ENCODE measurements at places on chromosomes 5 and 9.
A peak's percentile ranks its signal among the peaks of the same experiment; 100 is the strongest.

GRCh38 chr9:105346273-105346672 lies 101.6 kb upstream of the FSD1L start:
- DNase-seq: no peak

DNA sequence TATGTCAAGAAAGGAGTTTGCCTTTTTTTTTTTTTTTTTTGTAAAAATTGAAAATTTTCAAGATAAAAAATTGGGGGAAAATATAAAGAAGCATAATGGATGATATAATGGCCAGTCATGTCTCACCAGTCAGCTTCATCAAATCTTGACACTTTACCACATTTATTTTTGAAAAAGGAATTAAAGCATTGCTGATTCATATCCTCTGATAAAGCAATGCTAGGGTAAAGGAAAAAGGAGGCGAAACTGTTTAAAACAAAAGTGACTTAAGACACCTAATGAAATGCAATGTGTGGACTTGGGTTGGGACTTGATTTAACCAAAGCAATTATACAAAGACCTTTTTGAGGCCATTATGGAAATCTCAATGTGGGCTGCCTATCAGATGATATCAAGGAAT lies 208.5 kb downstream of the ARHGAP26 start:
- DNase-seq: no peak

DNA sequence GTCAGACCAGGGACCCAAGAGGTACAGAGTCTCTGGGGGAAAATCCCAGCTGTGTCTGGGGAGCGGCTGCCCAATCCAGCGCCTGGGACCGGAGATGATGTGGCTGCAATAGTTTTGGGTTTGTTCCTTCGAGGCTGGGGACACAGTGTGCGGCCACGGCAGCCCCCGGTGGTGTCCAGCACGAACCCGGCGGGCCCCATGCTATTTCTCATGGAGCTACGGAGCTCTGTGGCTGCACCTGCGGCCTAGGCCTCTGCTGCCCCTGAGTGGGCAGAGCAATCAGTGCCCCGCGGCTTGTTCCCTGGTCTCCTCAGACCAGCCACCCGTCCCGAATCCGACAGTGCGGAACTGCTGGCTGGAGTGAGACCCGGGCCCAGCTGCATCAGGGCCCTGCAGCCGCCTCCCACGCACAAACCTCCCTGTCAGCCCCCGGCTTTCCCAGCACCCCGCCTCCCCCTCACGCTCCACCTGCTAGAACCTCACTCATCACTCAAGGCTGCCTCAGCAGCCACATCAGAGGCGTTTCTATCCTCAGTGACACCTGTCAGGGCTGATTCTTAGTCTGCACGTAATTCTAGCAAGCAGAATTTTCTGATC lies 29.0 kb downstream of the SARDH start:
- no peak for DNase-seq

GRCh38 chr9:16417749-16418148 lies 452.7 kb downstream of the BNC2 start:
- DNase-seq: peak; percentile 87

GRCh38 chr5:2302169-2302568 lies 419.4 kb upstream of the IRX4 start:
- no peak for DNase-seq

DNA sequence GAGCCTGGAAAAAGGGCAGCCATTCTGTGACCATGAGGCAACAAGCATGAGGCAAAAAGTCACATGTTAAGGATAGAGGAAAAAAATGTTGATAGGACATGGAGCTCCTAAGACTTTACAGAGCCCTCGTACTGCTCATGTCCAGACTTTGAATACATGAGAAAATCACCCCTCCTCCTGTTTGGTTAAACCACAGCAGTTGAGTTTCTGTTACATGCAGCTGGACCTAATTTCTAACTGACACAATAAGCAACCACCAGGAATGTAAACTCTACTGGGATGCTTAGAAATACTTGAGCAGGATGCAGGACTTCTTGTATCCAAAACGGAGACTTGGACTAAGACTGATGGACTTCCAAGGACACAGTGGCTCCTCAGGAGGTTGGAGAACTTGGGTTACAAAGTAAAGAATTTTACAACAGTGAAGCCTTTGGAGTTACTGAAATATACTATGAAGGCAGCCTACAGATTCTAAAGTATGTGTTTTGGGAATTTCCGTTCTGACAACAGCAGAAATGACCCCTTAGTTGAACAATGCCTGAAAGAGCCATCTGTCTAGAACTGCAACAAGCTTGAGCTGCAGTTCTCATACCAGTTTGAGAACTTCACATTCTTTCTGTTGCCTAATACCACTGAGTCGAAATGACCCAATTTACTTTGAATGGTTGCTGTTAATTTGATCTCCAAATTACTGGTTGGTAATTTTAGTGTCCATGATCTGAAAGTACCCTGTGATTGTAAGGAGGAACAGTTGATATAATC lies 268.9 kb downstream of the PIK3R1 start:
- peak; percentile 37 for DNase-seq

DNA sequence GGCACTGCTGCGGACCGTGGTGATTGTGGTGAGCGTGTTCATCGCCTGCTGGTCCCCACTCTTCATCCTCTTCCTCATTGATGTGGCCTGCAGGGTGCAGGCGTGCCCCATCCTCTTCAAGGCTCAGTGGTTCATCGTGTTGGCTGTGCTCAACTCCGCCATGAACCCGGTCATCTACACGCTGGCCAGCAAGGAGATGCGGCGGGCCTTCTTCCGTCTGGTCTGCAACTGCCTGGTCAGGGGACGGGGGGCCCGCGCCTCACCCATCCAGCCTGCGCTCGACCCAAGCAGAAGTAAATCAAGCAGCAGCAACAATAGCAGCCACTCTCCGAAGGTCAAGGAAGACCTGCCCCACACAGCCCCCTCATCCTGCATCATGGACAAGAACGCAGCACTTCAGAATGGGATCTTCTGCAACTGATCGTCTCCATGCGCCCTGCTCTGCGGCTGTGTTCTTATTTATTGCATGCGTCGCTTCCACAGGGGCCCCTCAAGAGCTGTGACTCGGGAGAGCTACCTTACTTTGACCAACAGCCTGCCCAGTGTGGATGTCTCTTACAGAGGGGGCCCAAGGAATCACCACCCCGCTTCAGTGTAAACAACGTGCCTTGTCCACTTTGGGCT lies 10.8 kb downstream of the S1PR3 start:
- DNase-seq: no peak

- no peak for DNase-seq
Observed at GRCh38 chr9:110573305-110573704, 6.2 kb downstream of the SVEP1 start.

DNA sequence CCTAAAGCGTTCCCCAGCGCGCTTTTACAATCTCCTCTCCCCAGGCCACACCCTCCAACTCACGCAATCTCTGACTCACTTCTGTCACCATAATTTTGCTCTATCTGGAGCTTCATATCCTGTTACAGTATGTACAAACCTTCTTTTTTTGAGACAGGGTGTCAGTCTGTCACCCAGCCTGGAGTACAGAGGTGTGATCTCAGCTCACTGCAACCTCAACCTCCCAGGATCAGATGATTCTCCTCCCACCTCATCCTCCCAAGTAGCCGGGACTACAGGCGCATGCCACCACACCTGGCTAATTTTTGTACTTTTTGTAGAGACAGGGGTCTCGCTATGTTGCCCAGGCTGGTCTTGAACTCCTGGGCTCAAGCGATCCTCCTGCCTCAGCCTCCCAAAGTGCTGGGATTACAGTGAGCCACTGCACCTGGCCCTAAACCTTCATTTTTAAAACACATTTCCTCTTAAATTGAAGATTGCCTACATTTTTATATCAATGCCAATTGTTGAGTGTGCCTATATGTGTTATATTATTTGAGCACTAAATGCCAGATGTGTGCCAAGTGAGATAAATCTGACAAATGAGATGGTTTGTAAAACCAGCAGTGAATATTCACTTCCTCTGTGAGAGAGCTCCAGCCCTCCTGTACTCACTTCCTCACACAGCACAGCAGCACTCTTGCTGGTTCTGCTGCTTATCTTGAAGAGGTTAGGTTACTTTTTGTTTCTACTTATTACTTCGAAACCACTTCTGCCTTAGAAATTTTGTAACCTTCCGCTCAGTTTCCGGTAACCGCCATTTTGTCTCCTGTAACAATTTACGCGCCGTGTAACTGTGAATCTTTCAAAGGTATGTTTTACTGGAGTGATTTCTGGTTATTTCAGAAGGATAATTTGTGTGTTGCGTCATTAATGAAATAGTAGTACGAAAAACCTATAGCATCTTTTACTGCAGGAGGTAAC lies 57.9 kb downstream of the DOCK8 start:
- DNase-seq: no peak

GRCh38 chr5:1963358-1963757 lies 80.6 kb upstream of the IRX4 start:
- no peak for DNase-seq

- peak; percentile 82 for DNase-seq
Observed at GRCh38 chr9:80651044-80651443, 1038.3 kb downstream of the TLE1 start.

DNA sequence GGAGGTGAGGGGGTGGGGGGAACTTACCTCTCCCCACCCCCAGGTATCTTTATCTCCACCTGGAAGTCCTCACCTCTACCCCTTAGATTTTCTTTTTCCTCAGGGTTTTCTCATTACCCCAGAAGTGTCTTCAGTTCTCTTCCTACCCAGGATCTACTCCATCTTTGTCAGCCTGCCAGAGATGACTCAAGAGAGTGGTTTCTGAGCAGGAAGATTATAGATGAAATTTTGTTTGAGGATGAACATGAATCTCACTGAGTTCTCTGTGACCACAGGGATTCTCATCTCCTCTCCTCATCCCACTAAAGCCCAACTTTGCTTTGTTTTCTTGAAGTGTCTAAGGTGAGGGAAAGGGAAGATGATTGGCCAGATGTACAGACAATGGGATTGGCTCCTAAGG lies 5.2 kb upstream of the HINT2 start:
- peak; percentile 56 for DNase-seq

DNA sequence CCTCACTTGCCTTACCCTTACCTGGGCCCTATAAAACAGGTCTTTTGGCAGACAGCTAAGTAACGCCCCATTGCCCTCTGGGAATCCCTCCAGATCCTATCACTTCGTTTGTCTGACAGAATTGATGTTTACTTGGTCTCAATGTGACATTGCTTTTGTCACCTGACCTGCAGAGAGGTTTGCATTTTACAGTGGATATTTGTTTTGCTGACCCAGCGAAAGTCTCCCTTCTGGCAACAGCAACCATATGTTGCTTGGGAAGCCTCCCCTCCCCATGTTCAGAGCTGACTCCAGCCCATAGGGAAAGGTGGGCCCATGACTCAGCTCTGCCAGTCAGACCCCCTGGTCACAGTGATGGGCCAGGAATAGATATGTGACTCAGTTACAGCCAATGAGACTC lies 54.0 kb upstream of the LARP1 start:
- no peak for DNase-seq

DNA sequence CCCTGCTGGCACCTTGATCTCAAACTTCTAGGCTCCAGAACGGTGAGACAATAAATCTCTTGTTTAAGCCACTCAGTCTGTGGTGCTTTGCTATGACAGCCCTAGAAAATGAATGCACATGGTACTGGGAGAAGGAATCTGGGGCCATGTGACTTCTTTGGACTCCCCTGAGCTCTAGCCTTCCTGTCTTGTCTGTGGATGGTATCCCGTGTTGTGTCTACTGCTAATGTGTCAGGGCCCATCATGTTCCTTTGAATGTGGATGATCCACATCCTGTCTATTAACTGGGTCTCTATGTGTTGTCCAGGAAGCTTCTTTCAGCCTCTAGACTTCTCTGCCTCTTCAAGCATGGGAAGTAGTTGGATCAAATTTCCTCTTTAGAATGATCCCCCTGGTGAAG lies 25.1 kb downstream of the IL7R start:
- DNase-seq: no peak

DNA sequence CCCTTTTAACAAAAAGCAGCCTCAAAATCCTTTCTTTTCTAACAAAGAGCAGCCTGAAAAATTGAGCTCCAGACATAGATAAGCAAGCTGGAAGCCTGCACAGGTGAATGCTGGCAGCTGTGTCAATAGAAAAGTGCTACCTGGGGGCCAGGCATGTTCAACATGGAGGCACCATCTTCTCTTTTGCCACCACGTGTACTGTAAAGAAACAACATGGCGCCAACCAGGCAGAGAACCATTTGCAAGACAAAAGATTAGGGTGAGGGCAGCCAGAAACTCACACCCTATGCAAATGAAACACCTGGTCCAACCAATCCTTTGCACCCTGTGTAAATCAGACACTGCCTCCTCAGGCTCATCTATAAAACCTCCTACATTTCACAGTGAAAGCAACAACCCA lies 96.0 kb downstream of the ACTL7B start:
- DNase-seq: no peak

- no peak for DNase-seq
Observed at GRCh38 chr5:22577711-22578110, 275.4 kb downstream of the CDH12 start.

DNA sequence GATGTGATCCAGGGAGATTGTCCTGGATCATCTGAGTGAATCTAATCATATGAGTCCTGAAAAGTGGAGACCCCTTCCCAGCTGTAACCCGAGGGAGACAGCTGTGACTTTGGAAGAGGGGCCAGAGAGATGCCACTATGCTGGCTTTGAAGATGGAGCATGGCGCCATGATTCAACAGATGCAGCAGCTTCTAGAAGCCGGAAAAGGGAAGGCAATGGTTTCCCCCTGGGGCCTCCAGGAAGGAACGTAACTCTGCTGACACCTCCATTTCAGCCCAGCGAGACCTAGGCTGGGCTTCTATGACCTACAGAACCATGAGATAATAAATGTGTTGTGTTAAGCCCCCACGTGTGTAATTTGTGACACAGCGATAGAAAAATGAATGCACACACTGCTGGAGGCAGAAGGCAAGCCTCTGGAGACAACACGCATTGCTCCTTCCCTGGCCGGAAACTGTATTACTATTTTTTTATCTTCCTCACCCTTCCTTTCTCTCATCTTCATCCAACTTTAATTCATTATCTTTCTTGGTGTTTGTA lies 16.6 kb upstream of the SARDH start:
- DNase-seq: no peak

DNA sequence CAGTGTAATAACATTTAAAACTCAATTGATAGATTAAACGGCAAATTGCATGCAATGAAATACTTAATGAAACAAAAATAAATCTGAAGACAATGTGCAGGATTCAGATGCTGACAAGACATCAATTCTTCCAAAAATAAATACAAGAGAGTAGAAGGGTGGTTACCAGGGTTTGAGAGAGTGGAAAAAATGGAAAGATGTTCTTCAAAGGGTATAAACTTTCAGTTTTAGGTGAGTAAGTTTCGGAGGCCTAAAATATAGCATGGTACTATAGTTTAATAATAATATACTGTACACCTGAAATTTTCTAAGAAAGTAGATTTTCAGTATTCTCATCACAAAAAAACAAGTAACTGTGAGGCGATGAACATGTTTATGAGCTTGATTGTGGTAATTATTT lies 48.2 kb upstream of the RASEF start:
- no peak for DNase-seq

- DNase-seq: no peak
Observed at GRCh38 chr5:56908942-56909293, 478 bp upstream of the SETD9 start.

All from astrocyte of the spinal cord (primary cell).